ENCODE measurements at places on chromosomes 3 and 15.
A peak's percentile ranks its signal among the peaks of the same experiment; 100 is the strongest.

GRCh38 chr15:40762919-40763800 lies 708 bp upstream of the GCHFR start:
- peak; percentile 85 for DNase-seq

DNA sequence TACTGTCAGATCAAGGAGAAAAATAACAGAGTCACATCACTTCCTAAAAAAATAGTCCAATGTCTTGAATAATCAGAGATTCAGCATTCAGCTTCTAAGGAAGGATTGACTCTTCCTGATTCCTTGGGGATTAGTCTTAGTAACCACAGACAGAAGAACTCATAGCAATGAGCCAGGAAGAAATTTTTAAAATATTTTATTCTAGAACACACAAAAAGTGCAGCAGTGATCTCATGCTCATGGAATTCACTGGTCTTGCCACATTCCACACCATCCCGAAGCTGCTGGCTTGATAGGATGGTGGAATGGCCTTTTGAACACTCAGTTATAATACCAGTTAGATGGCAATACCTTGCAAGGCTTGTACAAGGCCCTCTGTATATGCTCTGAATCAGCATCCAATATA lies 43.0 kb upstream of the ABI3BP start:
- DNase-seq: peak; percentile 11

DNA sequence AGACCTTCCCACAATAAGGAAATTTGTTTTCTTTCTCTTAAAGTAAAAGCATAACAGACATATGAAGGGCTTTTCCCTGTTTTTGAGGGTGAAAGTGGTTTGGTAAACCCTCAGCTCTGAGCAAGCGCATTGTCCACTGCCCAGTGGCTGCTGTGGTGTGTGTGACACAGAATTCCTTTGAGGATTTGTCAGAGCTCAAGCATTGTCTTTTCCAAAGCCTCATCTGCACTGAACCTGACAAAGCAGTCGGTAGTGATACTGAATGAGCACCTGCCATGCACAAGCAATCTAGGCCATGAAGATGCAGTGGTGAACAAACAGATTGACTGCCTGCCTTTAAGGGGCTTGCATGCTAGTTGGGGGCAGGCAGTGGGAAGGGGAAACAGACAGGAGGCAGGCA lies 128.3 kb downstream of the PLCL2 start:
- DNase-seq: no peak

DNA sequence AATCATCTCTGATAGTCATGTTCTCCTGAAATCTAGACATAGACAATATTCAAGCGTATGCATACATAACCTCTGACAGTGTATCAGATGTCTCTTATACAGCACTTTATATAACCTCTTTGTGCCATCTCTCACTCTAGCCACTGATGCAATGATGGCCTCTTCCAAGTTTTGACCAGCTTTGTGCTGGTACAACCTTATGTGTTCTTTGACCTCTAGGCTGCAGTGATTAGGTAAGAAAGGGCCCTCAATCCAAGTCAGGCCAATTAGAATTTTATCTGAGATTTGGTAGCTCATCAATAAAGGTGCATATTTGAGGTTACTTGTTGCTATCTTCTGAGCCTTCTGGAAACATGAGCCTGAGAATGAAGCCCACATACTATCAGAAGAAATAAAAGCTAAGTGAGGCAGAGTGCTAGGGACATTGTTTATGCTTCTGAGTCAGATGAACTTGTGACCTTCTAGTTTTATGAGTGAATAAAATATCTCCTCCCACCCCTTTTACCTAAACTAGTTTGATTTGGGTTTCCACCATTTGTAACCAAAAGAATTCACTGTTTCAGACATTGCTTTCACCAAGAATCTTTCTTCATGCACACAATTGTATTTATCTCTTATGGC lies 283.2 kb upstream of the SUCLG2 start:
- DNase-seq: no peak

- peak; percentile 1 for DNase-seq
Observed at GRCh38 chr15:95557226-95558046, 773.1 kb upstream of the NR2F2 start.

GRCh38 chr15:28977377-28978010 lies 91.7 kb downstream of the APBA2 start:
- no peak for DNase-seq

- no peak for DNase-seq
Observed at GRCh38 chr3:130374908-130375307, 29.4 kb downstream of the COL6A5 start.

- DNase-seq: no peak
Observed at GRCh38 chr3:127365163-127365798, 77.4 kb upstream of the PRR20G start.

DNA sequence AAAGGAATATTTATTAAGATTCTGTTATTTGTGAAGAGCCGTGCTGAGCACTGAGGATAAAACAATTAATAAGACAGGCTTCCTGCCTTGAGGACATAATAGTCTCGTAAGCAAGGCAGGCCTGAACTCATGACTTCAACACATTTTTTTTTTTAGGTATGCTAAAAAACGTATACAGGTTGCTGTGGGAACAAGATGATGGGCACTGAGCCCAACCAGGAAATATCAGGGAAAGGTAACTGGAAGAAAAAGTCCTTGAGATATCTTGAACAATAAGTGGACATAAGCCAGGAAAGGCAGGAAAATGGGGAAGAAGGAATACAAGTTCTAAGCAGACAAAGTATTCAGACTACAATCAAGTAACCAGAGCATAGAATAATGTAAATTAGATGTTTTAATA lies 26.1 kb downstream of the CERS3 start:
- DNase-seq: no peak

DNA sequence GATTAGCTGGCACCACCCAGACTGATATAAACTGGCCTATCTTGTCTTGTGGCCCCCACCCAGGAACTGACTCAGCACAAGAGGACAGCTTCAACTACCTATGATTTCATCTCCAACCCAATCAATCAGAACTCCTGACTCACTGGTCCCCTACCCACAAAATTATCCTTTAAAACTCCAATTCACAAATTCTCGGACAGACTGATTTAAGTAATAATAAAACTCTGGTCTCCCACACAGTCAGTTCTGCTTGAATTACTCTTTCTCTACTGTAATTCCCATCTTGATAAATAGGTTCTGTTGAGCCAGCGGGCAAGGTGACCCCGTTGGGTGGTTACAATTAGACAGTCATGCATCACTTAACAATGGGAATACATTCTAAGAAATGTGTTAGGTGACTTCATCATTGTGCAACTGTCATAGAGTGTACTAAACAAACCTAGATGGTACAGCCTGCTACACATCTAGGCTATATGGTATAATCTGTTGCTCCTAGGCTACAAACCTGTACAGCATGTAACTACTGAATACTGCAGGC lies 48.1 kb upstream of the MAP4 start:
- no peak for DNase-seq

GRCh38 chr3:114872050-114872449 lies 275.0 kb downstream of the ZBTB20 start:
- no peak for DNase-seq

GRCh38 chr3:31936420-31937060 lies 44.5 kb downstream of the OSBPL10 start:
- no peak for DNase-seq

DNA sequence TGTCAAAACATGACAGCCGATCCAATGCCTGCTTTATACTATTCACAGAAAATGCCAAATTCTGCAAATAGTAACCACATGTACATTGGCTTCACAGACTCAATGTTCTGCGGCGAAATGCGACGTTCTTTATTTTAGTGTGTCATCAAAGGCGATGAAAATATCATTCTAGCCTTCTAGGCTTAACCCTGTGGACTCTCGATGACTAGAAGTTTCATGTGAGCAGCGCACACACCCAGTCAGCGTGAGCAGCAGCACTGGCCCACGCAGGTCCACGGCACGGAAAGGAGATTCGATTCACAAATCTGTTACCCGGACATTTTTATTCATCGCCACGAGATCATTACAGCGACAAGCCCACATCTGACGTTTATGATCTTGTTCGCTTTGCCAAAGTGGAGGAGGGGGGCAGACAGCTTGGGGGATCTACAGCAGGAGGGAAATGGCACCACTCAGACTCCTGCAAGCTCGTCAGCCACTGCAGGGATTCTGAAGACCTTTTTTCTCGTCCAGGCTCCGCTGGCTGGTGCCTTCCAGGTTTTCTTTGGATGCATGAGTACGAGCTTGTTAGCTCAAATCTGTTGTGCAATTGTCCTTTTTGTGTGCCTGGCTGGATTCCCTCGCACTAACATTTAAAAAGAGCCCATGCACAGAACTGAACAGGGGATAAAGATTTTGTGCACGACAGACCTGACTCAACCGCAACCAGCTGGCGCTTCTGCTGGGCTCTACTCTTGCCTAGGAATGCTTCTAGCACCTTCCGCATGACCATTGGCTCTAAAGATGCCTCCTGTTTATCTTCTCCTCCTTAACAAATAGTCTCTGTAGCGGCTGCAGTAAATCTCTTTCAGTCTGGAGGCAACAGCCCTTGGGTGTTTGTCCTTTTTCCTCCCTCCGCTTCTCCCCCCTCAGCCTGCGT lies 938.4 kb downstream of the MCTP2 start:
- no peak for DNase-seq

DNA sequence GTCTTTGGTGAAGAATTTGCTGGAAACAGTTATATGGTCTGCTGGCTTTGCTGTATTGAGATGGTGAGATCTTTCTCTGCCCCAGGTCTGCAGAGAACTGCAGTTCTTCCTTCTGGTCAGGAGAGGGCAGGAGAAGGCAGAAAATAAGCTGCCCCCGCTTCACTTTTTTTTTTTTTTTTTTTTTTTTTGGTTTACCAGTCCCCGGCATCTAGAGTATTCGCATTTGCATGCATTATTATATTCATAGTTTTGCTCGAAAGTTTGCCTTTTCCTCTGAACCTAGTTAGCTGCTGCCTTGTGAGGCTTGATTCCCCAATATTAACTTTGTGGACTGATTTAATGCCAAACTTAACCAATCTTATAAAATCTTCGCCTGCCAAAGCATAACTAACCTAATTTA lies 10.6 kb upstream of the PARL start:
- peak; percentile 44 for DNase-seq

DNA sequence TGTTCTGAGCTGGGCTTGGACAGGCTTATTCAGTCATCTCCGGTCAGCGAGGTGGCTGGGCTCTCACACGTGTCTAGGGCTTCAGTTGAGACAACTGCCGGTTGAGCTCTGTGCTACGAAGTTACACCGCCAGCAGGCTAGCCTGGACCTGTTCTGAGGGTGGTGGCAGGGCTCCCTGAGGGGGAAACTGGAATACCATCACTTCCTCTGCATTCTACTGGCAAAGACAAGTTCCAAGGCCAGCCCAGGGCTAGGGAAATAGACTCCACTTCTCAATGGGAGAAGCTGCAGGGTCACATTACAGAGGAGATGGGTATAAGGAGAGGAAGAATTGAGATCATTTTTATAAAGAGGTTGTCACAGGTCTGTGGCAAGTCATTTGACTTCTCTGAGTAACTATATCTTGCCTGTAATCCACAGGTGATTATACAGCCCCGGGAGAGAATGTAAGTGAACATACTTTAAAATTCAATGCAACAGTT lies 106.8 kb upstream of the IL12A start:
- DNase-seq: no peak

- no peak for DNase-seq
Observed at GRCh38 chr3:56005196-56005805, 463.0 kb downstream of the ERC2 start.

DNA sequence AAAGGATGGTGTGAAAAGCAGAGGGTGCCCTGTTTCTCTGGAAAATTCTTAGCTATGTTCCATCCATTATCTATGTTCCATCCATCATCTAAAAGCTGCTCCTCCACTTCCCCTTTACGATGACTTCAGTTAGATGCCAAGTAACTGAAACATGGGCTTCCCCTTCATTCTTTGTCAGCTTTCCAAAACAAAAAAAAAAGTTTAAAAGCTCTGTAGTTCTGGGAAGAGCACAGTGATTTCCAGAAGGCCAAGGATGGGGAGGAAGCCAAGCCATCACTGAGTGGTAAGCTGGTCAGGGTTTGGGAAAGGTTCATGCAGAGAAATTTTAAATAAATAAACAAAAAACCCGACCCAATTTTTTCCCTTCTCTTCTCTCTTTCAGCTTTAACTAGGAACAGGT lies 111.5 kb downstream of the CFAP44 start:
- no peak for DNase-seq

GRCh38 chr3:11629716-11630115 lies 14.0 kb downstream of the VGLL4 start:
- DNase-seq: no peak

Data from HepG2 (cell line).